Right kidney (tissue), 9 donors: ENCODE measurements at places on chromosomes 11 and 22.

- no peak for DNase-seq
Observed at GRCh38 chr11:35046681-35047080, 92.3 kb upstream of the CD44 start.

GRCh38 chr11:32962016-32962415, 53.7 kb upstream of the DEPDC7 start:
- no peak for DNase-seq

GRCh38 chr11:73074319-73074718, 67.8 kb downstream of the FCHSD2 start:
- no peak for DNase-seq

- no peak for DNase-seq
Observed at GRCh38 chr11:9977554-9977953, 313.7 kb downstream of the SWAP70 start.

GRCh38 chr22:38709306-38709705, 3.6 kb downstream of the GTPBP1 start:
- DNase-seq = no peak

- no peak for DNase-seq
Observed at GRCh38 chr11:111560800-111561199, 20.3 kb downstream of the LAYN start.

DNA sequence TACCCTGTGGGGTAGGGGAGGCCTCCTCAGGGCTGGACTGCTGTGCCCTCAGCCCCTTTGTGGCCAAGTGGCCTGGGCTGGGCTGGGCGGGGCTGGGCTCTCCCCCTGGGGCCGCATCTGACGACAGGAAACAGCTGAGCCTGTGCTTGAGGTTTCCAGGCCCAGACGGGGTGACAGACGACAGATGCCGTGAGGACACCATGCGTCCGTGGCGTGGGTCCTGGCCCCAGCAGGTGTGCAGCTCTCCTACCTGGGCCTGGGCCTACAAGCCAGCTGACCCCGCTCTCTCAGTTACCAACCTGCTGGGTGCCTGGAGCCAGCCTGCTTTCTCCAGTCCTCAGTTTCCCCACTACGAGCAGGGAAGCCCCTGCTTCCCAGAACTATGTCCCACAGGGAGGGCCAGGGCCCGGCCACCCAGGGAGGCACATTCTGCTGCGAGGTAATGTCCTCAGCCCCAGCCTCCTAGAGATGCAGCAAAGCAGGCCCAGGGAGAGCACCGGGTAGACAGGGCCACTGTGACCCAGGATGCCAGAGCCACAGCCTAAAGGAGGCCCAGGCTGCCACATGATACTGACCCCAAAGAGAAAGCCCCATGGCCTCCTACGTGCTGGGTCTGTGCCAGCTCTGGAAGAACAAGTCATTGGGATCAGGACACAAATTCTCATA, 181.3 kb downstream of the IGLL1 start:
- no peak for DNase-seq

- no peak for DNase-seq
Observed at GRCh38 chr11:77771135-77771534, 49.4 kb downstream of the RSF1 start.

DNA sequence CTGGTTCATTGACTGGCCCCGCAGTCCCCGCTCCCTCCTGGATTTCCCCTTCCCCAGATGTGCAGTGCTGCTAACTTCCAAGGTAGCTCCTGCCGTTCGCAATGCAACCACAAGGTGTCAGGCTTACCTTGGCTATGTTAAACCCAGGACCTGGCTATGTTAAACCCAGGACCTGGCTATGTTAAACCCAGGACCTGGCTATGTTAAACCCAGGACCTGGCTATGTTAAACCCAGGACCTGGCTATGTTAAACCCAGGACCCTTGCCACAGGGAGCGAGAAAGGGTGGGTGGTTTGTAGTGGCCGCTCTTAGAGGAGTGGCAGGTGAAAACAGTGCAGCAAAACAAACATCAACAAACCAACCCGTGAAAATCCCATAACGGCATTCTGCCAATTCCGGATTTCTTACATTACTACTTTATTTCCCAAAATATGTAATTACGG, 2.9 kb upstream of the ADAMTS8 start:
- DNase-seq = no peak

DNA sequence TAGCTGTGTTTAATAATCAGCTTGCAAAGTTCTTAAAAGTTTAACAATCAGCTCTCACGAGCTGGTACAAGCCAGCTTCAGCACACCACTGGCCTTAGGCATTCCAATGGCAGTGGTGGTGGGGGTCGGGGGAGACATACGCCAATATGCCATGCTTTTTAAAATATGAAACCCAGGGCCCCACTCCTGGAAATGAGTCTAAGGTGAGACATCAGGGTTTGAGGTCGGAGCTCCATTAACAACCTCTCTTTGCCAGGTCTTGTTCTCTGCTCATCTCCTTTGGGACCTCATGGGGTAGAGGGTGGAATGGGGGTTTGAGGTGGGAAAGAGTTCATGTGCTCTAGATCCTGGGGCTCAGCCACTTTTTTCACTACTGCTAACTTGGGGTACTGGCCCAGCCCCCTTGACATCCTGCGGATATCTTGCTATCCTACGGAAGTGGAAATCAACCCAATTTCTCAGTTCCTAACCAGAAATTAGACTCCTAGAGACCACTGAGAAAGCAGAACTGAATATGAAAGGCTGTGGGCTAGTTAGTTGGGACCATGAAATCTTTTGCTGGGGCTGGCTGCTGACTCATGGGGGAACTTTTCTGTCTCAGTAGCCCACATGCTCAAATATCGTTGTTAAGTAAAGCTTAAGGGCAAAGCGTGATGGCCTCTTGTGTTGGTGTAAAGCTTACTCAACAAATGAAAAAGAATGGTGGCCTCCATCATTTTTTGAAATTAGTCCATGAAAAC, 90.1 kb downstream of the PDHX start:
- no peak for DNase-seq

DNA sequence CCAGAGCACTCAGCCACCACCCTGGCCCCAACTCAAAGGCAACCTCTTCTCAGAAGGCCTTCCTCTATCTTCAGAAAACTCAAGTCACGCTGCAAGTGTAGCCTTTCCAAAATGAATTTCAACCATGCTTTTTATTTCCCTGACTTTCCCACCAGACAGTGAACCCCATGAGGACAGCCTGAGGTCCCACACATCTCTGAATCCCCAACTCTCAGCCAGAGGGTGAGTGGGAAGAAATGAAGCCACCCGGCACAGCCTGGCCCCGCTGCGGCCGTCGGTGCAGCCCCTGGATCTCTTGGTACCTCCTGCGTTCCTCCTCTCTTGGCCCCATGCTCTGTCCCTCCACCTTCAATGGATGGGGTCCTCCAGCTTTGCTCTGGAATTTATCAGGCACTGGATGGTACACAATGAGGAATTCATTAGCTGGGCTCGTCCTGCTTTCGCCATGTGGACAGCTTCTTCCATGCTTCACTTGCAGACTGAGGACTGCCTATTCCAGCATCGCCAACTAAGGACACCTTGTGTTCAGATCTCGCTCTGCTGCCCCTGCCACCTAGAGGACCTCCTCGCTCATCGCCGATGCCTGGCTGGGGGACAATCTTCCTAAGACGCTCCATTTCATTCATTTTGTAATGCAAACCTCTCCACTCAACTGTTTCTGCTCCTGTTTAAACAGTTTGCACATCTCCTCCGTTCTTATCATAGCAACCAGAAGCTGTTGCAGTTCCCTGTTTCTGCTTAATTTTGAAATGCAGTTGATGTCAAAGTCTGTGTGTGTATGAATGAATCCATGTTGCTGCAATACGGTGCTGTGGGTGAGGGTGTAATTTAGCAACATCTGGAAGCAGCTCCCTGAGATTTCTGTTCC, 672.1 kb downstream of the TBC1D22A start:
- no peak for DNase-seq

- DNase-seq = no peak
Observed at GRCh38 chr11:19526119-19526518, 186.5 kb upstream of the NAV2 start.

DNA sequence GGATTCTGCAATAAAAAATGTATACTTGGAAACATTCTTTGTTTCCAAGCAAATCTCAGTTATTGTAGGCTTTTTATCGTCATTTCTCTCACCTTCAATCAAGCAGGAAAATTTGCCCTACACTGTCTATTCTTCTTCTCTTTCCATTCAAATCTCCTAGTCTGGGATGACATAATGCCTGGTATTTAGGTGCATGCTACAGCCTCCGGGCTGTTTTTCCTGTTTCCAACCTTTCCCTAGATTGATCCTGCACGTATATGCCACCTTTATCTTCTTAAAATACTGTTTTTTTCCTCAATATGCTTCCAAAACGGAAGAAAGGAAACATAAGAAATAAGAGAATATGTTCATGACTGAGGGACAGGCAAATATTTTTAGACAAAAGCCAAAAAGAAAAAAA, 249.1 kb upstream of the UBASH3B start:
- no peak for DNase-seq

DNA sequence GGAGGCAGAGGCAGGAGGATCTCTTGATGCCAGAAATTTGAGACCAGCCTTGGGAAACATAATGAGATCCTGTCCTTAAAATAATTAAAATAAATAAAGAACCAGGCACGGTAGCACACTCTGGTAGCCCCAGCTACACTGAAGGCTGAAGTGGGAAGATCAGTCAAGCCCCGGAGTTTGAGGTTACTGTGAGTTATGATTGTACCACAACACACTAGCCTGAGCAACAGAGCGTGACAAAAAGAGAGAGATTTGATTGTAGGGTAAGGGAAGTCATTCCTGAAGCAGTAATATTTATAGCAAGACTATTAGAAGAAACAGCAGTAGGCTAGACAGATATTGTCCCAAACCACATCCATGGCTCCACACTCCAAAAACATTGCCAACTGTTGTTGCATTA, 1408.4 kb upstream of the TENM4 start:
- DNase-seq = no peak

DNA sequence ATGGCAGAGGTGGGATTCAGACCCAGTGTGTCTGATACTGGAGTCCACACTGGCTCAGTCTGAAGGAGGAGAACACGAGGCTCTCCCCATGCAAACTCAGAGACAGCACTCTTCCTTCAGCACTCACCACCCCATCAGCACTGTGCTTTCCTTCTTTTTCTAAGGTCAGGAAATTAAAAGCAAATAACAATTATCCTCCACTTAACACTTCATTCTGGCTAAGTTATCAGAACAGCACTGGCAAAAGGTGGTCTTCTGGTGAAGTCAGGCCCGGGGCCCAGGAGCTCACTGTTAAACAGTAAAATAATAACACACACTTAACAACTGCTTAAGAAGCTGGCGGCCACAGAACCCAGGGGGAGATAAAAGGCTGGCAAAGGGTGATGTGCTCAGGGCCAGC, 107.1 kb downstream of the NAT10 start:
- DNase-seq = no peak

GRCh38 chr11:106233191-106233590, 155.7 kb downstream of the AASDHPPT start:
- DNase-seq = no peak

DNA sequence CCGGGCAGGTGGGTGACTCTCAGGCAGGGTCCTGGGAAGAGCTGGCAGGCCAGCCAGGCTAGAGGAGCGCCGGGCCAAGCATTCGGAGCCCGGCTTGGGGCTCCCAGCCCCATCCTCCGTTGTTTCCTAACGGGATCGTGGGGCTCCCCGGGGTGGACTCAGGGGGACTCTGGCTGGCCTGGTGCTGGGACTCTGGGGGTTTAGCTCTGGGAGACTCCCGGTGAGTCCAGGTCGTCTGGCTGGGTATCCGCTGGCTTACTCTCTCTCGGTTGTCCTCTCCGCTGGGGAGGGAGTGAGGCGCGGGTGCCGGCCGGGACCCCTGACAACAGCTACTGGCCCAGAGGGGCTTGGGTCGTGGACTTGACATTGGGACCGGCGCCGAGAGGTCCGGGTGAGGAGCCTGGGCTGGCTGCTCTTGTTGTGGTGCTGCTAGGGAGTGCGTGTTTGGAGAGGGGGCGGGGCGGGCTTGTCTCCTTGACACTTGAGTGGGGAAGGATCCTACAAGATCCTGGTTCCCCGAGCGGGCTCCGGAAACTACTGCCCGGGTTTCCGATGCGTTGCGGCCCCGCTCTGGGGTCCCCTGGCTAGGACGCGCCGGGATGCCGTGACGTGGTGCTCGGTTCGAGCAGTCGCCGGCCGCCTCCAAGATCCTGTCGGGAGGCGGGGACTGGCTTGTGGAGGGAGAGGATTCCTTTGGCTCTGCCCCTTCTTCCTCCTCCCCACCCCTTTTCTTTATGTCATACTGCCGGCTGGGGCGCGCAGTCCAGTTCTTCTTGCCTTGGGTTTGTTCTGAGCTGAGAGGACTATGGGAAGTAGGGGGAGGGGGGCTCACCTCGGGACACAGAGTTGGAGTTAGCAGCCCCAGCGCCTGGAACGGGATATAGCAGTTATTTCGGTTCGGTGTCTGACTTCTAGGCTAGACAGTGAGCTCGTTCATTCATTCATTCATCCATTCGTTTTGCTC, 585 bp downstream of the EMSY start:
- peak; percentile 87 for DNase-seq

DNA sequence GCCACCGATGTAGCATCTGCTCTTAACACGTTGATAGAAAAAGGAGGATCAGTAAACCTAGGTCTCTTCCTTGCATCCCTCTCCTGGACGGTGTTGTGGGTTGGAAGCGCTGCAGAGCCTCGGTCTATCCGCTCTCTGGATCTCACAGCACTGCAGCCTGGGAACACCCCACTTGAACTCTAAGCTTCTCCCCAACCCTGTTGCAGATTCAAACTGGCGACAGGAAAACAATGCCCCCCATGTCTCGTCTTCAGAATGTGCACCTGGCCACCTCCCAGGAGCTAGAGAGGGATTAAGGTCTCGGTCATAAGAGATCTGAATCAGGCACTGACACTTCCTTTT, 454 bp downstream of the TMEM218 start:
- no peak for DNase-seq

- no peak for DNase-seq
Observed at GRCh38 chr22:29872989-29873388, 10.0 kb upstream of the MTMR3 start.

DNA sequence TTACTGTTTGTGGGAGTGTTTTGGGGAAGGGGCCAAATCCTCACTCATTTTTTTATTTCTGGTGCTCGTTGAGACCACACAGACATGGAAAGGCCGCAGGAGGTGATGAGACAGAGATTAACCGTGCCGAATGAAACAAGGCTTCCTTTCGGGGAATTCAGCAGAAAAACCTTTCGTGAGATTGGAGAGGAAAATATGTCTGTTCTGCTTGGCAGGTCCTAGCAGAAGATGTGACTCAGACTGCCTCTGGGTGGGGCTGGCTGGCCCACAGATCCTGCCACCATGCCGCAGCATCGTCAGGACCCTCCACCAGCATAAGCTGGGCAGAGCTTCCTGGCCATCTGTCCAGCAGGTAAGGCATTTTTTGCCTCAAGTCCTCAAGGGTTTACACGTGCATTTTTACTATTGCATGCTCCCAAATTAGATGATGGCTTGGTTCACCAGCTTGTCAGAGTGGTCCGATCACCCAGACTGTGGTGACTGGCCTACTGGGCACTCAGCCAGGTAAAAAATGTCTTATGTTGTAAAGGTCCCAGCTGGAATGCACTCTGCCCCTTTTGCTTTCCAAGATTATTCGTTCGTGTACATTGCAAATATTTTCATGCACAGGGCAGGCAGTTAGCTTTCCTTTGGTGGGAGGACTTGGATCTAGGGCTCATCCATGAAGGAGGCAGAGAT, 1.5 kb downstream of the DDB2 start:
- DNase-seq = peak; percentile 55
